IPS-NIHi11 (cell line): ENCODE measurements at places on chromosomes 3 and 15.
A peak's percentile ranks its signal among the peaks of the same experiment; 100 is the strongest.

- no peak for DNase-seq
Observed at GRCh38 chr3:21745966-21746365, 5.0 kb downstream of the ZNF385D start.

DNA sequence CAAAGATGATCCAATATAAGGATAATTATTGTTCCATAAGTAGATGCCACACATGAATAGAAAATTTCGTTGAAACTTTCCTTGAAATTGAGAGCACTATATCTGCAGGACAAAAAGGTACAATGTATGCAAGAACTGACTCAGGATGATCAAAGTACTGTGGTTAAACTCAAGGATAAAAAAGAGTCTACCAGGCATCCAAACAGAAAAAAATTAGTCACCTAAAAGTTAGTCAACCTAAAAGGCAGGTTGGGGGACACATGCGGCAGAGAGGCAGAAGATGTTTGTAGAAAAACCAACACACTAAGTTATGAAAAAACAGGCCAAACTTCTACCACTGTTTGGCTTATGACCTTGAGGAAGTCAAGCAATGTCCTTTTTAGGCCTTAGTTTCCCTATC lies 68.7 kb downstream of the GSK3B start:
- DNase-seq: no peak

DNA sequence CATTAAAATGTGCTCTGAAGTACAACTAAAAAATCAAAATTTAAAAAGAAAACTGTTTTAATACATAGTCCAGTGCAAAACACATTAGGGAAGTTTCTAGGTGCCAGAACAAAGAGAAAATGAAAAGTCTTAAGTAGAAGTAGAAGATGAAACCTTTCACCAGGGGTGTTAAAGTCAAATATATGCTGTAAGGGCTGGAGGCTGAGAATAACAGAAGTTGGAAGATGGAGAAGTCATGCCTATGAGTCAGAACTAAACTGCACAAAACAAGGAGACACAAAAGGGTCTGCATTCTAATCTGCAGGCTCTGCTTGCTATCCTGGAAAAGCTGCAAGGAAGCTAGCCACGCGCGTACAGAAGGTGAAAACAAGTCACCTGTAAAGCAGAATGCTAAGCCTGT lies 48.7 kb upstream of the CPB1 start:
- no peak for DNase-seq

GRCh38 chr3:142542054-142542453 lies 36.5 kb downstream of the ATR start:
- DNase-seq: no peak

DNA sequence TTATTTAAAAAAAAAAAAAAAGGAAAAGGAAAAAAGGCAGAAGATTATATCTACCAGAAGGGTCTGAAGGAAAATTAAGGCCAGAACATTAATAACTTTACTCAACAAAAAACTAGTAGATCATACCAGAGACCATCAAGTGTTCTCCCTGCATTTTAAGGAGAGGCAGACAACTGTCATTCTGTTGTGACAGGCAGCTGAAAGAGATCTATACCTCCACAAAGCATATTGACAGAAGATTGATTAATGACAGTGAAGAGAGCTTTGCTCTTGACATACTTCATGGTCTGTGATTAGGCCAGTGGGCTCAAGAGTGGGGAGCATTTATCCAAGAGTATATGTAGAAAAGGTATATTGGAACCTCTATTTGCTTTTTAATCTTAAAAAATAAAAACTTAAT lies 248.4 kb downstream of the CDIN1 start:
- no peak for DNase-seq

DNA sequence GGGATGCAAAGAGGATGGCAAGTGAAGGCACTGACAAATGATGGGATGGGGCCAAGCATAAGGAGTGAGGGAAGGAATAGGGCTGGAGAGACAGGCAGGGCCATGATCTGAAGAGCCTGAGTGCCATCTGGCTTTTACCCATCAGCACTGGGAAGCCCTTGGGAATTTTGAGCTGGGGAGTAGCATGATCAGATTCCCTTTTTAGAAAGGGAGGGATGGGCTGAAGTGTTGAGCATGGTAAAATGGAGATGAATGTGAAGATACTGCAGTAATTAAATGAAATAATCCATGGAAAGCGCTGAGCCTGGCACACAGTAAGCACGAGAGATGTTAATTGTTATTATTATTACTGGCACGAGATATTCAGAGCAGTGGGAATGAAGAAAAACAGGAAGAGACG lies 9.9 kb downstream of the RBP1 start:
- DNase-seq: no peak

- no peak for DNase-seq
Observed at GRCh38 chr3:197168606-197169005, 129.8 kb downstream of the DLG1 start.

GRCh38 chr3:96347289-96347688 lies 467.1 kb upstream of the EPHA6 start:
- no peak for DNase-seq

- DNase-seq: peak; percentile 93
Observed at GRCh38 chr3:10263646-10264363, 15.5 kb downstream of the TATDN2 start.

GRCh38 chr3:178672275-178672674 lies 136.0 kb downstream of the KCNMB2 start:
- DNase-seq: no peak

- no peak for DNase-seq
Observed at GRCh38 chr3:18669374-18669773, 244.2 kb upstream of the SATB1 start.

- no peak for DNase-seq
Observed at GRCh38 chr15:25805031-25805430, 58.1 kb downstream of the ATP10A start.

- DNase-seq: peak; percentile 78
Observed at GRCh38 chr3:184679056-184679816, 32.6 kb downstream of the MAGEF1 start.

DNA sequence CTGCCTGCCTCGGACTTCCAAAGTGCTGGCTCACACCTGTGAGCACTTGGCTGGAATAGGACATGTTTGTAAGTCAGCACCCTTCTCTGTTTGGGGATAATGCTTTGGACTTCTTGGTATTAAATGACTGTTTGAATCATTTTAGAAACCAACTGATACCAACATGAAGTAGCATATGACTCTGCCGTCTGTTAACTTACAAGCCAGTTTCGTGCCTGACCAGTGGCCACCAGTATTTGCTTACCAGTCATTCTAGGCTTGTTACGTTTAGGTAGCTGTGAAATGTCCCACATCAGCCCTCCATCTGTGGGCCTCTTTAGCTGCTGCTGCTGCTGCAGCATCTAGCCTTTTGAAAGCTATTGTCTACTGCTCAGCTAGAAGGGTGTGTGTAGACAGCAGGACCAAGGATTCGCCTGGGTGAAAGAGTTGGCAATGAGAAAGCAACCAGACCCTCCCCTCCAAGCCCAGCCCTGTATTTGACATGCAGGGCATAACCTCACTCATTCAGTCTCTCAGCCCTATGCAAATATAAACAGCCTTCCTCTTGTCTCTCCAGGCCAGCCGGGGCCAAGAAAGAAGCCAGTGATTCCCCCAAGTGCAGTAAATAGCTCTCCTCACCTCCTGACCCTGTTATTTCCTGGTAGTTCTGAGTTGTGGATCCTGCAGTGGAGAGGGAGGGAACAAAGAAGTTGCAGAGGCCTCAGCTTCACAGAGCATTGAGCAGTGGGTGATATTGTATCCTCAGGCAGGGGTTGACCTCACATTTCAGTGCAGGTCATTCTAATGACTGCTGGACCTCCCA lies 51.0 kb downstream of the NKIRAS1 start:
- DNase-seq: peak; percentile 46

- no peak for DNase-seq
Observed at GRCh38 chr15:76359152-76359551, 22.6 kb downstream of the ISL2 start.

DNA sequence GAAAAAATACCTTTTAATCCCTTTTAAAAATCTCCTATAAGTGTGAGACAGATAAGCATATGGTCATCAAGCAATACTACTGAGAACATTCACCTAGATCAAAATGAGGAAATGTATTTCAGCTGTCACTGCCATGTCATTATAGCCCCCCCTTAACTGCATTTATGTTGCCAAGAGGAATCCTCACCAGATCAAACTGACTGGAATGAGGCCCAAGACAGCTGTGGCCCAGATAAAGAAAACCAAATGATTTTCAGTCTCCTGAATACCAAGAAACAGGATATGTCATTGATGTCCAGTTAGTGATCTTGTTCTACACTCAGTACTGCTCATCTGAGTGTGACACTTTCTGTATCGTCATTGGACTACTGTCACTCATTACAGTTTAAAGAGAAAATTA lies 35.1 kb upstream of the CPB1 start:
- no peak for DNase-seq

- DNase-seq: no peak
Observed at GRCh38 chr3:138877226-138877625, 42.5 kb upstream of the PIK3CB start.

DNA sequence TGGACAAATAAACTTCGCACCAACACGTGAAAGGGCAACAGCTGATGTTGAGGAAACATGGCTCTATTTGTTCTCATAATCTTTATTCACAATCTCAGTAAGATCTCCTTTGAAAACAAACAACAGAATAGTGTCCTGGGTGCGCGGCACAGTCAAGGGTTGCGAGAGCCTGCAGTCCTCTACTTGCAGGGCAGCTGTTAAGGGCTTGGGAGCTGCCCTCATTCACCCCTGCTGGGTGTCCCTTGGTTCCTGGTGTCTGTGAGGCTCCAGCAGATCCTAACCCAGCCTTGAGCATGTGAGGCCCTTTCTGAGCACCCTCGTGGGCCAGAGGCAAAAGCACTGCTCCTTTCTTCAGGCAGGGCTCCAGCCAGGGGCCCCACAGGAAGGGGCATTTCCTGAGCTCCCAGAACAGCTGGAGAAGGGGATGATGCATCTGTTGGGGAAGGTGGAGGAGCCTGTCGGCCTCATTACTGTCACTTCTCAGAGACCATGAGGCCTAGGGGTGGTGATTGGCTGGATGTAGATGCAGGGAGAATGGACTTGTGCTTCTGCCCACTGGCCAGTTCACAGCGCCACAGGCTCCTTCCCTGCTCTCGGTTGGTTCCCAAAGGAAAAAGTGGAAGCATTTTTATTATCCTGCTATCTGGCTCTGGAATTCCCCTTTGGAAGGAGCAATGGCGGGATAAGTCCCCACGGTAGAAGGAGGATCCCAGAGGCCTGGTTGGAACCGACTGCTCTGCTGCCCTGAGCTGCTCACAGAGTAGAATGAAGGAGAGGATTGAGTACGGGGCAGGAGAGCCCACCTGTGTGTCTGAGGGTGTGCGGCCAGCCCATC lies 51.9 kb upstream of the KLF13 start:
- no peak for DNase-seq

- no peak for DNase-seq
Observed at GRCh38 chr3:17874636-17875035, 132.2 kb upstream of the TBC1D5 start.

GRCh38 chr3:126903521-126903920 lies 79.4 kb upstream of the PLXNA1 start:
- DNase-seq: no peak

- no peak for DNase-seq
Observed at GRCh38 chr3:44421280-44421679, 56.2 kb downstream of the ZNF445 start.

- DNase-seq: no peak
Observed at GRCh38 chr3:186705882-186706780, 11.0 kb upstream of the KNG1 start.

DNA sequence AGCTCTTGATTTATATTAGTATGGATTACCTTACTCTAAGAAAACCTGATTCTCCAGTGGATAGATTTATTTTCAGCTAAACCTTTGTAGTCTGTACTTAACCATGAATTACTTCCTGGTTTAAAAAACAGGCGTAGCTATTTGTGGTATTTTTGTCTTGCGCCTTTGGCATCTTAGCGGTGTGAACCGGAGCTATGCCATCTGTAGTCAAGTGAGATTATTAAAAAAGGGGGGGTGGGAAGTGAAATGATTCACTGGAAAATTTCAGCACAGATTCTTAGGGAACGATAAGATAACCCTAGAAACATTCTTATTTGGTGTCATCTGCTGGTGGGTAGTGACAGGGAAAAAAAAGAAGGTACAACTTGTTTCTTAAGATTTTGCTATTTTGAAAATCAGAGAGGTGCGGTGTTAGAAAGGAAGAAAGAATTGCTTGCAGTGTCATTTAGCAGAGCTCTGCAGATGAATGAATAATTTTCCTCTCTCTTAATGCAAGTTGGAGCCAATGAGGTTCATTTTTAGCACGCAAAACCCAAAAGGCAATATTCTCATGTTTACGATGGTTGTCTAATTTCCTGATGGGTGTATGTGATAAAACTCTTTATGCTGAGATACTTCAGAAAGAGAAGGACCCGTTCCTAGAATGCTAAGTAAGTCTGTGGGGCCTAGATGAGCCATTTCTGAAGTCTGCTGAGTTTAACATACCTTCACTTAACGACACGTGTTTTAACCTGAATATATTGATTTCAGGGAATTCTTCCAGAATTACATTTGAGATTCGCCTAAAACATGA lies 44.0 kb downstream of the PSMD6 start:
- DNase-seq: no peak

GRCh38 chr3:142218703-142219102 lies 6.7 kb downstream of the GK5 start:
- DNase-seq: no peak
